ENCODE measurements at places on chromosomes 16 and 17.

DNA sequence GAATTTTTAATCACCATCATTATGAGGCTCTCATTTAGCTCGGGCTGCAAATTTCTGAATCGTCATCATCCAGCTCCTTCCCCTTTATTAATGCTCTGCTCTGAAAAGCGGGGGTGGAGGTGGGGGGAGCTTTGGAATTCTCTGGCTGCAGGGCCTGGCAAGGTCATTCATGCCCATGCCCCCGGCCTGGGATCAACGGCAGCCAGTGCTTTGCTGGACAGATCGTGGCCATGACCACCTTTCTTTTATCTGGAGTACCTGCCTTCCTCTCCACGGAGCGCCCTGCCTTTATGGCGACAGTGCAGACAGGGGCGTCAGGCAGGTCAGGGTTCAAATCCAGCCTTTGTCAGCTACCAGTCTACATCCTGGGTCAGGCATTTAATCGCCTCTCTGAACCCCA, 5.1 kb upstream of the CPSF4L start:
- DNase-seq: no peak

- no peak for DNase-seq
Measured at GRCh38 chr17:16427020-16427419, 11.6 kb downstream of the TRPV2 start.

GRCh38 chr16:3715430-3715829, 1.9 kb downstream of the TRAP1 start:
- no peak for DNase-seq

DNA sequence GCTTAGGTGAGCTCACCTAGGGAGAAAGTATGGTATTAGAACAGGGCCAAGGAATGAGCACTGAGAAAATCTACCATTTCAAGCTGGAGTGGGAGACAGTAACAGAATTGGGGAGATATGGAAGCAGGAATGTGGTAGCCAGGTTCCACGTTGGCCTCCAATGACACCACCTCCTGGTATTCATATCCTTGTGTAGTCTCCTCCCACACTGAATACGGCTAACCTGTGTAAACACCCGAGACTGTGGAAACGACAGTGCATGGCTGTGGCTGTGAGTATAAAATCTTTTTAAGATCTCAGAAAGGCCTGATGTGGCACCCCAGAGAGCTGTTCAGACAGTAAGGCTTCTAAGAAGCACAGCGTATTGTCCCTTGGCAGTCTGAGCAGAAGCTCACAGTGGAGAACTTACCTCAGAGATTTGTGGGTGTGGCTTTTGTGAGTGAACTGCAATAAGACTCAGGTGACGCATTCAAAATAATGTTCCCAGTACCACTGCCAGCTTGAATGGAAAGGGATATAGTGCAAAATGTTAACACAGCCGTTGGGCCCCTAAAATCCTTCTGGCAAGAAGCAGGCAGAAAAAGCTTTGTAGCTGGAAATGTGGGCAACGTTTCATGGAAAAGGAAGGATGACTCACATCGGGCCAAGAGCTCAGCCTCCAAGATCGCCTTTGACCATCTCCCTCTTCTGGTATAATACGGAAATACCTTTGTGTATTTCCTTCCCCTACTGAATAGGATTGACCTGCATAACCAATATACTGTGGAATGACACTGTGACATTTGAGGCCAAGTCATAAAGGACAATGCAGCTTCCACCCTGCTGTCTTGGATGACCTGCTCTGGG, 14.4 kb downstream of the SDR42E1 start:
- peak; percentile 51 for DNase-seq

GRCh38 chr16:87930456-87930855, 5.9 kb downstream of the CA5A start:
- DNase-seq: no peak

GRCh38 chr17:3915581-3915994, 677 bp downstream of the P2RX1 start:
- no peak for DNase-seq

DNA sequence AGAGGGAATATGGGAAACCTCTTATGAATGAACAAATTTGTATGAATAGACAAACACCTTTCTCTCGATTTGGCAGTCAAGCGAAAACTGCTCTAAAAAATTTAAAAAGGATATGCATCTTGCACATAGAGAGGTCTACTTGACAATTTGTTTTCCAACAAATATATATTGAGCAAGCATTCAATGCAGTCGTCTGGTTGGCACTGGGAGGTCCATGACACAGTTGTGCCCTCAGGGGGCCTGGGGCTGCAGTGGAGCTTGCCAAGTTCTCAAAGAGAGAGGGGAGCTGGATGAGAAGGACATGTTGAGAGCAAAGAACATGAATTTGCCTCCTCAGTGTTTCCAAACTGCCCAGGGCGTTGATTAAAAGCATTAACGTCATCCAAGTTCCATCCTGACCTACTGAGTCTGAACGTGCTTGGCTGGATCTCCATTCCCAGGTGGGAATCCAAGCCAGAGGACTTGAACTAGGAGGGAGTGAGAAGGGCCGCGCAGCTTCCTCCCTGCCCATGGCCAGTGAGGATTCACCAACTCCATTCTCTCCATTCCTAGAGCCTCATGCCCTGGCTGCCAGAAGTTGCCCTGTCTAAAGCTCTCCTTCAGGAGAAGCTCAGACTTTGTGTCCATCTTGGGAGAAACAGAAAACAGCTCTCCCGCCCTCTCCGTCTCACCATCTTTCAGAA, 24.5 kb downstream of the TBX2 start:
- no peak for DNase-seq

GRCh38 chr16:49833085-49833484, 22.8 kb downstream of the ZNF423 start:
- DNase-seq: no peak

- DNase-seq: no peak
Measured at GRCh38 chr16:82880346-82880745, 253.6 kb downstream of the CDH13 start.

DNA sequence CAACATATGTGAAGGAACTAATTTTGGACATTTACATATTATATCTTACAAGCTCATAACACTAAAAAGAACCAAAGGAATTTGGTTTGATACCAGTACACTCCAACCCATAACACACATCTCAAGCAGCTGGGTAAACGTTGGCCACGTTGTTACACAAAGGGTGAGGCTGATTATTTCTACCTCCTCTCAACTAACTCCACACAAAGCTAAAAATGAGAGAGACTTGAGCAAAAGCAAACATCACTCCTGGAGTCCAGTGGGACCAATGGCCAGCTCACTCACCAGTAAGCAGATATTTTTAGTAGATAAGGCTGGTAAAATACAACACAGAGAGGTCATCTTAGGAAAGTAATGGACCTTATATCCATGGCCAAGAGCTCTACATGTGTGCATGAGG, 207.6 kb downstream of the MRTFB start:
- no peak for DNase-seq

- DNase-seq: peak; percentile 84
Measured at GRCh38 chr17:75869282-75870141, 8.9 kb downstream of the TRIM47 start.

- no peak for DNase-seq
Measured at GRCh38 chr17:65774787-65775186, 213.3 kb upstream of the AXIN2 start.

GRCh38 chr17:48799069-48799723, 17.8 kb downstream of the TTLL6 start:
- no peak for DNase-seq

GRCh38 chr16:5442054-5442453, 344.5 kb upstream of the EEF2KMT start:
- no peak for DNase-seq

DNA sequence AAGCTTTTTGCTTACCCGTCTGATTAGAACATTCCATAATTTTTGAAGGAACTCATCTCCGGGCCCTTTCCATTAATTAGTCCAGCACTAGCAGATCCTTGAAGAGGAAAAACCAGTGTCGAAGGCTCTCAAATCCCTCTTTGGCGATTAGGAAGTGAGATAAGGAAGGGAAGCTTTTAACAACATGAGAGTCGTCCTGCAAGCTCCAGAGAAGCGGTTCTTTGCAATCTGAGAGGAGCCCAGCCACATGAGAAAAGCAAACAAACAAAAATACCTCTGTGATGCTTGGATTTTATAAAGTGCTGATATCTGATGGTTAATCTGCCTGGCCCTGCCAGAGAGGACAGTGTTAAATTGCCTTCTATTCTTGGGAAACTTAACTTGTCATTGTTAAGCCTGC, 339.8 kb upstream of the SALL1 start:
- no peak for DNase-seq

DNA sequence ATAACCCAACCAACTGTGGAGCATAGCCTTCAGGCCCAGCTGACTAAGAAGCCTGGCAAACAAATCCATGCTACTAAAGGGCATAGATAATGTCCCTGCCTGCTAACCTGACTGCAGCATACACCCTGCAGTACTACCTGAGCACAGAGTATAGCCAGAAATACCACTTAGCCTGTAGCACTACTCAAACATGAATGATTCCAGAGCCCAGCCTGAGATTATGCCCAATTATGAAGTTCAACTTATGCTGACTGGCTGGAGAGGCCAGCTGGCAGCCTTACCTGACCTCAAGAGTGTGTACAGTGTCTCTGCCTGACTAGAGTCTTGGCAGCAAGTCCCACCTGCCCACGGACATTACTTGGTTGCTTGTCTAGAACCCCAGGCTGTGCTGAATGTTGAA, 1265.3 kb downstream of the CDH11 start:
- no peak for DNase-seq

DNA sequence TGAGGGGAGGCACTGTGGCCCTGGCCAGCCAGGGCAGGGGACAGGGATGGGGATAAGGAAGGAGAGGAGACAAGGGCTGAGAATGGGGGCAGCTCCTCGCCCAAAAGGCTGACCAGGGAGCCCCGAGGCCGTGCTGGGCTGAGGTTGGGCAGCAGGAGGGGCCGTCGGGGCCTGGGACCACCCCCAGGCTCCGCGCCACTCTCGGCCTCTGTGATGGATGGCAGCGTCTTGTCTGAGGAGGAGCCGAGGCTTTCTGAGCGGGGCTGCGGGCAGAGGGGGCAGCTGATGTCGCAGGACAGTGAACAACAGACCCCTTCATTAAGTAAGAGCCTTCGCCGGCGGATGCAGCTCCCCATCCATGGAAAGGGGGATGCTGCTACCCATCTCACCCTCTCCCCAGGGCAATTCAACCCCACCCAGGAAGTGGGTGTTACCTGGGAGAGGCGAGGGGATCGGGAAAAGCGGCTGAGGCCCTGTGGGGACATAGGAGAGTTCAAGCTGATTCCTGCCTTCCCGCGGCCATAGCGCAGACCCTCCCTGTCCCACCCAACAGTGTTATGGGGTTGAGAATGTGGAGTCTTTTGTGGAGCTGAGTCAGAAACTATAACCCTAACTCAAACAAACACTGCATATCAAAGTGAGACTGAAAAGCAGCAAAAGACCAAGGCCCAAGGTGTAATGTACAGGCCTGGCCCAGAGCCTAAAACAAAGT, 9.1 kb upstream of the RAB5C start:
- DNase-seq: no peak

- DNase-seq: no peak
Measured at GRCh38 chr17:72258711-72259110, 137.9 kb downstream of the SOX9 start.

DNA sequence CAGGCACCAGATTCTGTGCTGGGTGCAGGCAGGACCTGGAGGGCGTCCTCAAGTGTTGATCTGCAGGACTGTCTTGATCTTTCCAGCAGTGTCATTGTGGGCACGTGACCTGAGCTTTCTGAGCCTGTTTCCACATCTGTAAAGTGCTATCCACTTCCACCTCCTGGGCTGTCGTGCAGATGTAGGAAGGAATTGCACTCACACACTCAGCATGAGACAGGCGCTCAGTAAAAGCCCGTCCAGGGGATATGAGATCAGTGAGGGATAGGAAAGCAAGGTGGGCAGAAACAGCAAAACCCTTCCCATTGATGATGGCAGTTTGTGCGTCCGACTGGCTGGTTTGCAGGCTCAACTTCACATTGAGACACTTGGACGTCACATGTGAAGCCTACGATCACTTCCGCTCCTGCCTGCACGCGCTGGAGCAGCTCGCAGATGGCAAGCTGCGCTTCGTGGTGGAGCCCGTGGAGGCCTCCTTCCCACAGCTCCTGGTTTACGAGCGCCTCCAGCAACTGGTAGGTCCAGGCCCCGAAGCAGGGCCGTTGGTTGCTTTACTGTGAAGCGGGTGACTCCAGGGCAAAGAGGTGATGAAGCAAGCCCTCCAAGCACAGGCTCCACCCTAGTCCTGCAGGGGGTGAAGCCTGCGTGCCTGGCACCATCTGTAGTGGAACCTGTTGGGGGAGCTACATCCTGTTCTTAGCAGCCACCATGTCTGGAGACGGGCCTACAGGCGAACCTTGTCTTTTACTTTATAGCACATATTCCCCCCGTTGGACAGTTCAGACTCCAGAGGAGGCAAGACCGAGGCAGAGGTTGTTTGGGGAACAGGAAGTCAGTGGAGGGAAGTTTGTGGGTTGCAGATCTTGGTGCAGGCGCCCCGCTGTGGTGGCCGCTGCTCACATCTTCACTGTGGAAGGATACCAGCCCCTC, 23.0 kb downstream of the METTL22 start:
- DNase-seq: no peak
